ENCODE measurements at places on chromosomes 7 and 10.
A peak's percentile ranks its signal among the peaks of the same experiment; 100 is the strongest.

DNA sequence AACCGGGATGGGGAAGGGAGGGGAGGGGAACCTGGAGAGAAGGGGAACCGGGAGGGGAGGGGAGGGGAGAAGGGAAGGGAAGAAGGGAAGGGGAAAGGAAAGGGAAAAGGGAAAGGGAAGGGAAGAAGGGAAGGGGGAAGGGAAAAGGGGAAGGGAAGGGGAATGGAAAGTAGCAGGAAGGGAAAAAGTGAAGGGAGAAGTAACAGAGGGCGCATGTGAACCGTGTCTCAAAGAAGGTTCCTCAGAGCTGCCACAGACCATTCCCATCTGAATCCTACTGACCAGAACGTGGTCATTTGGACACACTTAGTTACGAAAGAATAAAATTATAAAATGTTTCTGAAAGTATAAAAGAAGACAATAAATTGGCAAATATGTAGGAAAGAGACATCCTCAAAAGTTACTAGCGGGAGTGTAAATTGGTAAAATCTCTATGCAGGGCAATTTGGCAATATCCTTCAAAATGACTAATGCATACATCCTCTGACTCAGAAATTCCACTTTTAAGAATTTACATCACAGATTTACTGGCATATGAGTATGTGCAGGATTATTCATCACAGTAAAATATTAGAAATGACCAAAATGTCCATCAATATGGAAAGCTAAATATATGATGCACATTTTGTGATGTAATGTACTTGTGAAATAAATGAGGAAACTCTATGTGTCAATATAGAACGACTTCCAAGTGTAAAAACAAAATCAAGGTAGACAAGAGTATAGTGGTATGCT lies 12.9 kb downstream of the C10orf67 start:
- DNase-seq: peak; percentile 87

- DNase-seq: peak; percentile 81
Observed at GRCh38 chr7:158863611-158864506, 7.5 kb downstream of the DYNC2I1 start.

- no peak for DNase-seq
Observed at GRCh38 chr10:61363006-61363405, 90.2 kb downstream of the TMEM26 start.

GRCh38 chr10:49274886-49275285 lies 24.1 kb upstream of the C10orf71 start:
- DNase-seq: no peak

GRCh38 chr10:110224992-110225391 lies 17.6 kb downstream of the MXI1 start:
- no peak for DNase-seq

GRCh38 chr10:103062854-103063590 lies 130.1 kb downstream of the NT5C2 start:
- no peak for DNase-seq

DNA sequence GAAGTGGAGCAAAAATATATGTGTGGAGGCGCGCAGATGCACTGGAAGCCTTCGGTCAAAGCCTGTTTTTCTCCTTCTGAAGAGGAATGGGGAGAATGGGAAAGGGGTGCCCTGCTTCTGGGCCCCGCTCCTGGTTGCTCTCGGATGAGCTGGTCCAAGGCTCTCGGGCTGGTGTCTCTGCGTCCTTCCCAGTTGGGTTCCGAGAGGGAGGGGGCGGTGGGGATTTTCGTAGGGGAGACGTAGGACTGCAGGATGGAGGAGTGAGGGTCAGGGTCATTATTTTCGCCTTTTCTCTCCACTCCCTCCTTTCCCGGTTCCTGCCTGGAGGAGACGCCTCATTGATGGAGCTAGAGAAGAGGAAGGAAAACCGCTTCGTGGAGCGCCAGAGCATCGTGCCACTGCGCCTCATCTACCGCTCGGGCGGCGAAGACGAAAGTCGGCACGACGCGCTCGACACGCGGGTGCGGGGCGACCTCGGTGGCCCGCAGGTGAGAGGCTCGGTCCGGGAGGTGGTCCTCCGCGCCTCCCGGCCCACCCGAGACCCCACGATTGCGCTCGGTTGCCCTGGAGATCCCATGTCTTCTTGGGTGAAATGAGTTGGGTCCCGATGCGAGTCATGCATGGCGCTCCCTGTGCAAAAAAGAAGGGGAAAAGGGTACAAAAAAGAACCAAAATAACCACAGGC lies 790 bp downstream of the ADAM22 start:
- peak; percentile 5 for DNase-seq

- DNase-seq: no peak
Observed at GRCh38 chr7:44750921-44751571, 2.4 kb downstream of the ZMIZ2 start.

DNA sequence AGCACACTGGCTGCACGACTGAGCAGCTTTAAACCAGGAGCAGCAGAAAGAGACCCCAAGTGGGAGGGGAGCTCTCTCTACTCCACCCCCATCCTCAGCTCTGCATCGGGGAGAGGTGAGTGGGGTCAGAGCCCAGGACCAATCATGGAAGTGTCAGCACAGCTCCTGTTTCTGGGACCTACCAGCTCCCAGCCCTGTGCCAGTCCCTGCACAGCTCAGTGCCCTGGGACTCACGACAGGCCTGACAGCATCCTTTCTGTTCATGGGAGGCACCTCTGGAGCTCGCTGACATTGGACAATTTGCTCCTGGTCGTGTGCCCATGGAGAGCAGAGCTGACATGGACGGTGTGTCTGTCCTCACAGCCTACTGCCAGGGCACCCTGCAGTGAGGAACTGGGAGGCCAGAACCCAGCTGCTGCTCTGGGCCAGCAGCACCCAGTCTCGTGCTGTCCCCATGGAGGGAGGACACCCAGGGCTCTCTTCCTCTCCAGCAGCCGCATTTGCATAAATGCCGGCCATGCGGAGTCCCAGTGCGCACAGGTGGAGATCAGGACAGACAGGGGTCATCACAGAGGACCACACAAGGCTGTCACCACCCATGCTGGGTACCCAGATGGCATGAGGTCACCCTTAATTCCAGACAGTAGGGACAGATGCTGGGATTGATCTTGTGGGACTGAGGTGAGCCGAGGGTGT lies 45.9 kb upstream of the MSMB start:
- DNase-seq: no peak

- peak; percentile 4 for DNase-seq
Observed at GRCh38 chr7:96649981-96650380, 59.7 kb downstream of the SEM1 start.

DNA sequence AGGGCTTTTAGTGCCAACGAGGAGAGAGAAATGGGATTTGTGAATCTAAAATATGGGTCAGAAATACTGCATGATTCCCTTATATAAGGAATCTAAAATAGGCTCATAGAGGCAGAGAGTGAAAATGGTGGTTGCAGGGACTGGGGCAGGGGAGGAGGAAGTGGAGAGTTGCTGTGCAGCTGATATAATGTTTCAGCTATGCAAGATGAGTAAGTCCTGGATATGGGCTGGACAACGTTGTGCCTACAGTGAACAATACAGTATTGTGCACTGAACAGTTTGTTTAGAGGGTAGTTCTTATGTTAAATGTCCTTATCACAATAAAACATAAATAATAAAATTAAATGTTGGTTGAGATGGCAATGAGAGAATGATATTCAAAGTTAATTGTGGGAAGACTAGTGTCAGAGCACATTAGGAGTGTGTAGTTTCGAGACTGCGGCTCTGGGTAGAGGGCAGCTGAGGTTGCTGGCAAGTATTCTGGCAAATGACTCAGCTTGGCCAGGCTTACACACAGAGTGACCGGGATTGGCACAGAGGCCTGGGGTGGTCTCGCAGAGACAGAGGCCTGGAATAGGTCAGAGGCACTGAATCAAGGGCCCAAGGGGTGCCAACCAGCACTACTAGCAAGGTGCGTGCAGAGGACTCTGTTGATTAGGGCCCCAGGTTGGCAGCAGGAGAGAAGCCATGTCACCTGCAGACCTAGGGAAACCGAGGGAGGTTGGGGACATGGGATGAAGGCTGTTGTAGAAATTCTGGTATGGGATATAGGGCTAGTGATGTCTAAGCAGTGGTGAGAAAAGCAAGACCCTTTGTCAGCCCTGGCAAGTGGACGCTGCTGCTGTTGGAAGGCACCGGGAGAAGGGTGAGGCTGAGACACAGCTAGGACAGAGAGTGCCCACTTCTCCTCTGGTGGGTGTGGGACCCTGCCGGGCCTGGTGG lies 2.8 kb upstream of the DEPP1 start:
- DNase-seq: peak; percentile 78

GRCh38 chr7:43201912-43202311 lies 89.5 kb downstream of the HECW1 start:
- peak; percentile 34 for DNase-seq

All from fibroblast of gingiva (primary cell).